Smooth muscle cell of bladder (primary cell): ENCODE measurements at places on chromosomes 16 and 17. TPM values are rescaled to one million over a fixed set of nuclear protein-coding genes. Genes with fewer than 3 reads are reported as not detected.

Gene RNF227
- total RNA-seq, result 2.3 and 2.8 TPM in 2 replicates

Gene RHOT1
- total RNA-seq, result 40.5 and 43.2 TPM in 2 replicates

Gene SOX9
- total RNA-seq, result 0.65 and 1.00 TPM in 2 replicates

Gene TRIM37
- 36.2 and 39.8 TPM in 2 replicates for total RNA-seq

Gene FOXN1
- total RNA-seq, result not detected in 2 replicates

Gene ASPA
- 3.6 and 7.6 TPM in 2 replicates for total RNA-seq

Gene USP36
- total RNA-seq, result 11.2 and 14.6 TPM in 2 replicates

Gene C17orf50
- not detected in 2 replicates for total RNA-seq

Gene GUCY2D
- total RNA-seq, result under 0.01 and 0.09 TPM in 2 replicates

Gene BCO1
- 0.28 TPM in 1 of 2 replicates, not detected in the other for total RNA-seq

Gene PSMD3
- 76.9 and 83.2 TPM in 2 replicates for total RNA-seq

Gene TMIGD1
- not detected in 2 replicates for total RNA-seq

Gene LGALS9B
- not detected in 2 replicates for total RNA-seq

Gene CARD14
- 0.18 and 0.43 TPM in 2 replicates for total RNA-seq

Gene KRT39
- not detected in 2 replicates for total RNA-seq

Gene TEKT3
- 0.14 and 0.37 TPM in 2 replicates for total RNA-seq

Gene NFE2L1
- total RNA-seq, result 80.6 and 90.0 TPM in 2 replicates

Gene HASPIN
- 0.71 and 0.83 TPM in 2 replicates for total RNA-seq

Gene EFNB3
- total RNA-seq, result 0.09 and 0.28 TPM in 2 replicates

Gene BIRC5
- 10.5 and 15.5 TPM in 2 replicates for total RNA-seq

Gene CCL17
- not detected in 2 replicates for total RNA-seq

Gene CRHR1
- total RNA-seq, result not detected in 2 replicates

Gene TP53TG3B
- total RNA-seq, result not detected in 2 replicates

Gene SDK2
- under 0.01 and 0.09 TPM in 2 replicates for total RNA-seq

Gene CTF1
- 1.6 and 1.7 TPM in 2 replicates for total RNA-seq

Gene NTN1
- total RNA-seq, result 0.09 and 0.14 TPM in 2 replicates

Gene RSAD1
- total RNA-seq, result 9.8 and 16.6 TPM in 2 replicates

Gene MARCHF10
- not detected in 2 replicates for total RNA-seq

Gene ASGR2
- total RNA-seq, result not detected in 2 replicates

Gene SPATA20
- total RNA-seq, result 56.9 and 59.6 TPM in 2 replicates

Gene EFCAB3
- total RNA-seq, result not detected in 2 replicates

Gene NHLRC4
- 1.3 and 1.4 TPM in 2 replicates for total RNA-seq

Gene TNFRSF17
- not detected in 2 replicates for total RNA-seq

Gene DNAH2
- total RNA-seq, result 0.57 and 1.8 TPM in 2 replicates

Gene TM4SF5
- total RNA-seq, result not detected in 2 replicates

Gene GAS2L2
- total RNA-seq, result under 0.01 and 0.09 TPM in 2 replicates

Gene CCDC144A
- total RNA-seq, result 1.1 and 3.5 TPM in 2 replicates

Gene EVPLL
- total RNA-seq, result not detected in 2 replicates

Gene CMTM2
- not detected in 2 replicates for total RNA-seq

Gene TBX4
- 0.09 and 0.14 TPM in 2 replicates for total RNA-seq
